ENCODE measurements at places on chromosomes 5 and 9.

GRCh38 chr9:129995409-129996160 is 47.4 kb downstream of the FNBP1 start:
- no peak for DNase-seq

- DNase-seq, result no peak
These were observed 25.7 kb upstream of the KCNV2 start for GRCh38 chr9:2691626-2692025.

- peak; percentile 68 for DNase-seq
These were observed 223.4 kb downstream of the PARP8 start for GRCh38 chr5:50889790-50890189.

DNA sequence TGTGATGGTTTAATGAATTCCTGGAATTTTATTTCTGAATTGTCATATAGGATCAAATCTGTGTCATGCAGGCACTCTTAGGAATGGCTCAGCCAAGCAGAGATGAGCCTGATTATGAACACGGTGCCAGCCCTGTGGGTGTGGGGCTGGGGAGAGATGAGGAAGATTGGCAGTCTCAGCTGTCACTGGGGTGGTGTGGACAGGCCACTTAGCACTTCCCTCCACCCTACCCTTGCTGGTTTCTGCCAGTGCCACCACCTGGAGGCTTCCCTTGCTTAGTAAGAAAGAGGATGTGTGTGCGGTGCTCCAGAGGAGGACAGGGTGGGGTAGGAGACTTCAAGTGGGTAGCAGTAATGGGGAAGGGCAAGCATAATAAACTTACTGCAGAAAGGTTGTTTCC is 226.6 kb downstream of the CD180 start:
- no peak for DNase-seq

DNA sequence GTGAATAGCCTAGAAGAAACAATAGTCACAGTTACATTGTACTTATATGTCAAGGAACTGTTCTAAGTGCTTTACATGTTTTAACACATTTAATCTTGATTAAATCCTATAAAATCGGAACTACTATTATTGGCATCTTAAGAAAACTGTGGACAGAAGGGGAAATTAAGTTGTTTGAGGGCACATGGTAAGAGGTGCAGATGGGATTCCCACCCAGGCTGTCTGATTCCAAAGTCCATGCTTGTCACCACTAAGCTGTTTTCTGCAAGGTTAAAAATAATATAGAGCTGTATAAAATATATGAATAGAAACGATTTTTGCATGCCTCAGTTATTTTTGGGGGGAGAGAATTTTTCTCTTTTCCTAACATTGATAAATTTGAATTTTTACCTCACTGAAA is 194.6 kb upstream of the KLF9 start:
- no peak for DNase-seq

- no peak for DNase-seq
These were observed 73.2 kb downstream of the WNK2 start for GRCh38 chr9:93256878-93257807.

DNA sequence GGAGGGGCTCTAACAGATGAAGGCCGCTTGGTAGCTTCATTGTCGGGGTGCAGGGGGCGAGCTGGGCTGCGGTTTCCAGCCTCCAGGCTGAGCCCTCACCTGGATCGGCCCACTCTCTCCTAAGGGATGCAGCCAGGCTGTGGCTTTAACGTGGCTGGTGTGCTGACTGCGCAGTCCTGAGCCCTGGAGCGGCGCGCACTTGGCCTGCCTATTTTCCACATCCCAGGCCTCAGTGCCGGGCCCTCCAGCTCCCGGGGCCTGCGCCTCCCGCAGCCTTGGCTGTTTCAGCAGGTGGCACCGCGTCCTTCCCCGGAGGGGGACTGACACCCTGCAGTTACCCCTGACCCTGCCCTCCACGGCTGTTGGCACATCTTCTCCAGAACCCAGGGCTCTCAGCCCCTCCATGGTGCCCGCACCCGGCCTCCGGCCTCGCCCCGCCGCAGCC is 1.4 kb downstream of the RNU6ATAC start:
- no peak for DNase-seq

DNA sequence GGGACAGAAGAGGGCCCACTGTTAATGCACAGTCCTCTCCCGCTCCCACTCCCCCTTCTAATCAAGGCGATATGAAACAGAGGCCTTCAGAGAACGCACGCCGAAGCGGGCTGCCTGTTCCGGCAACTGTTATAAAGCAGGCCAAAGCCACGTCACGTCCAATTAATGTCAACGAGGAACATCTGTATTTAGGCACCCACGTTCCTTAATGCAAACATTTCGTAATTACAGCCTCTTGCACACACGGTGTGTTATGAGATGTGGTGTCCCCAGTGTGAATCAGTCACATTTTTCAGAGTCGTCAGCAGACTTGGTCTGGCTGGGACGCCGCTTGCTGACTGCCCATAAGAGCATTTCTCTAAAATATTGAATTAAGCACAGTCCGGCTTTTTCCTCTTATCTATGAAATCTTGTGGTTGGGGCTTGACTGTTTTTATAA is 339.0 kb downstream of the NSG2 start:
- DNase-seq, result no peak

DNA sequence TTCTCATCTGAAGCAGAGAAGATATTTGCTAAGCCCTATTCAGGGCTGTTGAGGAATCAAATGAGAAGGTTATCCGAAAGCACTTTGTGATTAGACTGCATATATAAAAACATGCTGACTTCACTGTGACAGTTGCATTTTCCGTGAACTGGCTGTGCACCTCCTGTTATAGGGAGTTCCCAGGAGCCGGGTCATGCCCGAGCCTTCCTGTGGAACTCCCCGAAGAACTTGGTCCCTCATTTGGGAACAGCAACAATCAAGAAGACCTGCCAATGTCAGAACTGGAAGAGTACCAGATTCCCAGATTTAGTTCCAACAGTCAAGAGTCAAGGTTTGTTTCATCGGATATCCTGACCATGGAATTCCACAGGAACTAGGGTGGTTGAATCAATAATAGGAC is 130.4 kb upstream of the RAI14 start:
- no peak for DNase-seq

GRCh38 chr9:72855321-72855720 is 97.5 kb downstream of the ALDH1A1 start:
- no peak for DNase-seq

DNA sequence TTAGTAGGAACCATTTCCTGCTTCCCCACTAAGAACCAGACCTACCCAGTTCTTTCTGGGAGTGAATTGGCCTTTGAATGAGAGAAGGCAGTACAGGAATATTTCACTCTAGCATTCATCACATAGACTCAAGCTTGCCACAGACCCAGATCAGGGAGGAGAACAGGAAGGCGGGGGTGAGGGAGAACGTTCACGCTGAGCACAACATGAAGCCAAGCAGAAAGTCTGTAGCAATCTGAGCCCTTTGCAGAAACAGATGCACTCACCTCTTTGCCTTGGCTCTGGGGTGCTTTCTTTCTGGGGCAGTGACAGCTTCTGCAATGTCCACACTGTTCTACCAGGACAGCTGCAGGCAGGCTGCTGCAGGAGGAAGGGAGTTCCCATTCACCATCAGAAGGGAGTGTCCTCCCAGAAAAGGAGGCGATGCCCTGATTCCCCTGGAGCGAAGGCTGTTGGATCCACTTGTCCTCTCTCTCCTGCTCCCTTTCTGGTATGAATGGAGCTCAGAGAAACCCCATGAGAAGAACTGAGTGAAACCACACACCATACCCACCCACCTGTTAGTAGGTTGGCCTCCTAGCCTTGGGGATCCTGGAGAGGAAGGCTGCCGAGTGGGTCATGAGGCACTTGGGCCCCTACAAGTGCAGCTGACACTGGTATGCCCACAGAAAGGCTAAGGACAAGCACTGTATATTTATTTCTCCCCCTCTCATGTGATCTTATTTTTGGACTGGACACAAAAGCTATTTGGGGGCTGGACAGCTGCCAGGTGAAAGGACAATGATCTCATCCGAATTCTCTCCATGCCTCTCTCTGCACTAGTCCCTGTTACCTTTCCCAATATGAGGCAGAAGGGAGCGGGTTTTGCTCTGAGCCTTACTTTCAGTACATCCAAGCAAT is 11.7 kb upstream of the FGF1 start:
- DNase-seq, result no peak

GRCh38 chr9:135211524-135211890 is 124.0 kb downstream of the OLFM1 start:
- no peak for DNase-seq

DNA sequence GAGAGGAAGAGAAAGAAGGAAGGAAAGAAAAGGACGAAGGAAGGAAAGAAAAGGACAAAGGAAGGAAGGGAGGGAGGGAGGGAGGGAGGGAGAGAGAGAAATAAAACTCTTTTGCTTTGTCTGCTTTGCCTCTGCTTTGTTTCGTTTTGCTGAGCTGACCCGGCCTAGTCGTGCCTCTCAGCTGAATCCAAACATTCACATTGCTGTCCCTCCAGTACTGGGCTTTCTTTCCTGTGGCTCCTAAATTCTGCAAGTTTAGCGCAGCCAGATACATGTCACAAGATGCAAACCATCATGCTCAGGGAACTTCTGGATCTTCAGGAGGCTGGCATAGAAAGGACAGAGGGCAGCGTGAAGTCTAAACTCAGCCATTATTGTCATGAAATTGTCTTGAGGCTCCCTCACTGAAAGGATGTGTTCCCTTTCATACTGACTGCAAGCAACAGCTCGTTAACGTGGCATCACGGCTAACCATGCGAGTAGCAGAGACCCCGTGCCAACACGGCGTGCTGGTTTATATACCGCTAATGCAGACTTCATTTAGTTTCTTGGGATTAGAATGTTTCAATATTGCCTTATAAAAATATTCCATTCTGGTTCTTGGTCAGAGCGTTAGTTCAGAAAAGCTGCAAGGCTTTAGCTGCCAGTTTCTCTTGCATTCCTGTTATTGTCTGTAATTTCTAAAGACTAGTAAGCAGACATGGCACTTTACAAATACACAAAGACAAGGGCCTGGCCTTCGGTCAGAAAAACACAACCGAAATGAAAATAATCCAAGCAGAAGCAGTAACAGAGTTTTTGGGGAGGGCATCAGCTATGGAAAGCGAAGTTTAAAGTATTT is 94.2 kb downstream of the TMEM174 start:
- no peak for DNase-seq

DNA sequence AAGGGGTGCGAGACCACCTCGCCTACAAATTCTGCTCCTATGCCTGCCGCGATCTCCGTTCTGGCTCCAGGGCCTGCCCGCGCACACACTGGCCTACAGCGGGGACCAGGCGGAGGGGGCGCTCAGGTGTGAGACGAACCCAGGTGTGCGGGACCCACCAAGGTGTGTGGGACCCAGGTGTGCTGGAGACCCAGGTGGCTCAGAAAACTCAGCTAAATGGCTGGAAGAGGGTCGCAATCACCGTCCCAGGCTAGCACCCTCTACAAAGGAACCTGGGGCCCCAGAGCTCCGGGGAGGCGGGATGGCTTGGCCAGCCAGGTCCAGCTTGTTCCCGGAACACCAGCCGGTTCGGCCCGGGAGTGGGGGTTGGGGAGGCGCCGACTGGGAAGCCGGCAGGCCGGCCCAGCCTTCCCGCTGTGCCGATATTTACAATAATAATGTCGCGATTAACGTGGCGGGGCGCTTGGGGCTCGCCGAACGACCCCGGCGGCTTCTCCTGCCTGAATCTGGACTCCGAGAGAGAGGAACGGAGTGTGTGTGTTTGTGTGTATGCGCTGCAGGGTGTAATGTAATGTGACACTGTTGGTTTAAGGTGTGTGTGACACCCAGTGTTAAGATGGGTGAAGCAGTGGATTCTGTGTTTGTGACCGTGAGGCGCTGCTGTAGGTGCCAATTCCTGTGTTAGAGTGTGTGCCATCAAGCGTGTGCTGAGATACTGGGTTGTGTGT is 1.4 kb downstream of the PCDH1 start:
- no peak for DNase-seq

DNA sequence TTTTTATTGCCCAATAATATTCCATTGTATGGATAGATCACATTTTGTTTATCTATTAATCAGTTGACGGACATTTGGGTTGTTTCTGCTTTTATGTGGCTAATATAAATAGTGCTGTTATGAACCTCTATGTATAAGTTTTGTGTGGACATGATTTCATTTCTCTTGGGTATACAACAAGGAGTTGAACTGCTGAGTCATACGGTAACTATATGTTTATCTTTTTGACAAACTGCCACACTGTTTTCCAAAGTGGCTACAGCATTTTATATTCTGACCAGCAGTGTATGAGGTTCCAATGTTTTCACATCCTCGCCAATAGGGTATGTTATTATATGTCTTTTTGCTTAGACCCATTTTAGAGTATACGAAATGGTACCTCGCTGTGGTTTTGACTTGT is 264.3 kb downstream of the RFX3 start:
- DNase-seq, result no peak

DNA sequence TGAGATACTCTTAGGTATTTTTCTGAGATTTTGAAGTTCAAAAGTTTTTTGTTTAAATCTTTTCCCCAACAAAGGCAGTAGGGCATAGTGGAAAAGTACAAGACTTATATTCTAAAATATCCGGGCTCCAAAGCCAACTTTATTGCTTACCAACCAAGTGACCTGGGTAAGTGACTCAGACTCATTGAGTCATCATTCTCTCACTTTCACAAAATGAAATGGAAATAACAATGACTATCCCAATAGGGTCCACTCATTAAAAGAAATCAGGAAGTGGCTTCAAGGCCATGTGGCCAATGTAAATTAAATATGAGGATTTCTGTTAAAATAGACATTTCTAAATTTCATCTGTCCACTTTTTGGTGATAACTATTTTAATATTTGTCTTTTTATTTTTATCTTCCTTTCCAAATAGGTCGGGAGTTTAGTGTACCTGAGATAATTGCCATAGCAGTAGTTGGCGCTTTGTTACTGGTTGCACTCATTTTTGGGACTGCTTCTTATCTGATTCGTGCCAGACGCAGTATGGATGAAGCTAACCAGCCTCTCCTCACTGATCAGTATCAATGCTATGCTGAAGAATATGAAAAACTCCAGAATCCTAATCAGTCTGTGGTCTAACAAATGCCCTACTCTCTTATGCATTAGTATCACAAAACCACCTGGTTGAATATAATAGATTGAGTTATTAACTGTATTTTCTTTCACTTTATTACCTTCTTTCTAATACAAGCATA is 15.5 kb downstream of the TYRP1 start:
- no peak for DNase-seq

GRCh38 chr5:166961028-166961427 is 1330.4 kb upstream of the WWC1 start:
- no peak for DNase-seq

GRCh38 chr5:180494510-180495181 is 467 bp downstream of the CNOT6 start:
- DNase-seq, result no peak
